ENCODE measurements at places on chromosomes 6 and 20.

GRCh38 chr6:106745824-106746582, 116.6 kb downstream of the QRSL1 start:
- DNase-seq: no peak

GRCh38 chr6:138377844-138378243, at the start of gene SMIM28:
SMIM28 (plus strand) TSS chr6:138377905; CDS start chr6:138378073, 168 bp downstream.
- DNase-seq: no peak

- no peak for DNase-seq
These were observed 120.1 kb upstream of the CDYL start for GRCh38 chr6:4656106-4656505.

- DNase-seq: no peak
These were observed 326 bp downstream of the ZMYND8 start for GRCh38 chr20:47356220-47356525.

DNA sequence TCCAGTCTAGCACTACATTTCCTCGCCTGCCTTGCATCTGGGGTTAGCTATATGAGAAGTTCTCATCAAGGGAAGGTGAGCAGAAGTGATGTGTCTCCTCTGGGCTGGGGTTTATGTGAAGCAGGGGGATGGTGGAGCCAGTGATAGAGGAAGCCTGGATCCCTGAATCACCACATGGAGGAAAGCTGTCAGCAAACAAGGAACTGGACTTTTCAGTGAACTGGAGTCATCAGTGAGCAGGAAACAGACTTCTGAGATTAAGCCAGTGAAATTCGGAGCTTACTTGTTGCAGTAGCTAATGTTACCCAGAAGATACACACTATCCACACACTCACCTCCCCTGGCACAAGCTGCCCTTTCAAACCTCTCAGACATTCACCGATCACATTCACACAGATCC, 13.4 kb upstream of the TOX2 start:
- DNase-seq: no peak

Data from ureter (tissue), 1 donor.